ENCODE measurements at places on chromosomes 3 and 15.

DNA sequence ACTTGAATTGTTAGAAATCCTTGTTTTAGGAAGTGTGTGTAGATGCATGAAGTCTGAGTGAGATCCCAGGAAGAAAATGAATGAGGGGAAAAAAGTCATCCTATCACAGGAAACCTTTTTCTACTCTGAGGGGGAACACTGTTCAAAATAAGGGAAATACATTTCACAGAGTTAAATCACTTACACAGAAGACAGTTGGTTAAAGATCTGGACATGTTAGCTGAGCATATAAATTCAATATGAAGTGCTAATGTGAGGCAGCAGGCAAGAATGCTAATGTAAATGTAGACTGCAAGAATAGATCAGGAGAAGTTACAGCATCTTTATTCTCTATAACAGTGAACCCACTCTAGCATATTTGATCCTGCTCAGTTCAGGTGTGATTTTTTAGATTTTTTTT lies 2.6 kb downstream of the TBCCD1 start:
- DNase-seq = no peak

- no peak for DNase-seq
Measured at GRCh38 chr3:141901914-141902313, 25.5 kb downstream of the ATP1B3 start.

DNA sequence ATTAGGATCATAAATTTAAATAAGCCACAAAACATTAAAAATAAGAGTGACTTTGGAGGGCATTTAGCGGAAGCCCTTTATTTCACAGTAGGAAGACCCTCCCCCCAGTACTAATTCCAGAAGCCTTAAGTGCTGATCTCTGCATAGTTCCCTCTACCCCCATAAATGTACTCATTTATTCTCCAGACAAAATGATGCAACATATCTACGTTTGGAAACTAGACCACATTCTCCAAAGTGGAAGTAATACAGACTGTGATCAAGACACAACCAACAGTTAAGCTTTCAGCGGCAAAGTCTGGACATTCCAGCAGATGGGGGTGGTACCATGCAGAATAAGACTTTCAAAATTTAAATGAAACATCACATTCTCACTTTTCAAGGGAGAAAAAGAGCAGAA lies 44.8 kb upstream of the RPS17 start:
- DNase-seq = peak; percentile 13

- DNase-seq = no peak
Measured at GRCh38 chr3:54307566-54308180, 185.3 kb downstream of the CACNA2D3 start.

GRCh38 chr15:66931768-66932633 lies 133.4 kb upstream of the SMAD3 start:
- DNase-seq = peak; percentile 72

DNA sequence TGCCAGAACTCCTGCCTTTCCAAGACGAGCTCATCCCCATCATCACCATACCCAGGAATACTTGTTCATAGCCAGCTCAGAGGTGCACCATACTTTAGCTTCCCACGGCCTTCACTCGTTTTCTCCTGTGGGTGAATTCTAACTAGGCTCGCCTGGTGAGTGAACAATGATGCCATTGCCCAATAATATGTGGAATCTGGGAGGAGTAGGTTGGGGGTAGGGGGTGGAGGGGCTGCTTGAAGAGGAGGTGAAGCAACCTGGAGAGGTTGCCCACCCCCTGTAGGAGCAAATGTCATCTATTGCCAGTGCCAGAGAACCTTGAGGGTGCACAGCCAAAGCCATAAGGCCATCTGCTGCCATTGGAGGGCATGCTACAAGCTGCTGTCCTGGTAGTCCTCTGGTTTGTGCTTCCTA lies 592 bp upstream of the ZNF445 start:
- no peak for DNase-seq

GRCh38 chr3:12487786-12488185 lies 3.5 kb downstream of the TSEN2 start:
- DNase-seq = no peak
